ENCODE measurements at places on chromosomes 7 and 10.

DNA sequence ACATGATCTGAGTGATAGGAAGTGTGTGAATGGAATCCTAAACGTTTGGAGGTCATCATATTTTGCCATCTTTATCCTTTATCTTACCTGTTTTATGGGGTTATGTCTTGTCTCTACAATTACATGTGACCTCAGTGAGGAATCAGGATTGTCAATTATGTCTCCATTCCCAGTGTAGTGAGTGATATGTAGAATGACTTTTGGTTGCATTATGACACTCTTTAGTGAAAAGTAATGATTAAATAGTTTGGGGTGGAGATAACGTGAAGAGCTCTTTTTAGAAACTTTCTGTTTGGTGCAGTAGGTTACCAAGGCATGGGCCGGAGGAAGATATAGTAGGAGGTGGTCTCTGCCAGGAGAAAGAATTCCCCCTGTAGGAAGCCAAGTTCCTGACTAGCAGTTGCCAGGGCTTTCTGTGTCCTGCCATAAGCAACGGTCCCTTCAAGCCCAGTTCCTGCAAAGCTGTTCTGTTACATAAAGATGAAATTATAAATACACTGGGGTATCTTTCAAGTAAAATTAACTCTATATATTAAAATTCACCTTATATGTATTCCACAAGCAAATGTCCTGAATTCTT, 228.2 kb downstream of the NSUN6 start:
- DNase-seq = no peak

GRCh38 chr7:138127996-138128395, 51.7 kb downstream of the AKR1D1 start:
- no peak for DNase-seq

DNA sequence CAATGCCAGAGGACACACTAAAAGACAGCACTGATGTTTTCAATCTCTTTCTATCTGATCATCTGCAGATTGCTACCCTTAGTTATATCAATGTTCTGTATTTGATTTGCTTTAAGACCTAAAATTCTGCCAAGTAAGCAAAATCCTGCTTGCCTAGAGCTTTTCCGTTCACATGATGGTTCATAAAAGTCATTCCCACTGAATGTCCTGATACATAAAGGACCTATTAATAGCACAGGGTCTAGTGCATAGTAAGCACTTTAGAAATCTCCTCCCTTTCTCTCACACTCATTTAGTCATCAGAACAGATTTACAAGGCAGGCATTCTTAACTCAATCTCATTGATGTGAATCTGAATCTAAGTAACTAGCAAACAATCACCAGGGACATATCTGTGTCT, 68.8 kb downstream of the PCGF5 start:
- DNase-seq = no peak

GRCh38 chr10:116385994-116386809, 41.4 kb upstream of the PNLIPRP3 start:
- no peak for DNase-seq

- no peak for DNase-seq
These were observed 877.8 kb downstream of the ANKRD7 start for GRCh38 chr7:119102291-119102690.

GRCh38 chr10:35448687-35449662, 112.7 kb downstream of the CCNY start:
- no peak for DNase-seq

- no peak for DNase-seq
These were observed 58.7 kb upstream of the PRPS1L1 start for GRCh38 chr7:18086165-18087025.

DNA sequence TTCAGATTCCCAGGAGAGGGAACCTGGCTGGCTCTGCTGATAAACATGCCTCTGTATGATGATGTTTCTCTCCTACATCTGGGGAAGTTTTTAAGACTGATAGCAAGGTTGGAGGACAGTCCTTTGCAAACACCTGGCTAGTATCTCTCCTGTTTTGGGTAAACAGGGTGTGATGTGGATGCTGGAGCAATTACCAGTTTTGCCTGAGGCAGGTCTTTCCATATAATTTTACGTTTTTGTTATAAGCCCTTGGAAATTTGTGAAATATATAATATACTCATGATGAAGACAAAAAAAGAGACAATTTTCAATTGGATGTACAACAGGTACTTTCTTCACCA, 138.6 kb downstream of the ADAM22 start:
- DNase-seq = no peak

- DNase-seq = no peak
These were observed 34.7 kb upstream of the CALN1 start for GRCh38 chr7:72446591-72447462.

DNA sequence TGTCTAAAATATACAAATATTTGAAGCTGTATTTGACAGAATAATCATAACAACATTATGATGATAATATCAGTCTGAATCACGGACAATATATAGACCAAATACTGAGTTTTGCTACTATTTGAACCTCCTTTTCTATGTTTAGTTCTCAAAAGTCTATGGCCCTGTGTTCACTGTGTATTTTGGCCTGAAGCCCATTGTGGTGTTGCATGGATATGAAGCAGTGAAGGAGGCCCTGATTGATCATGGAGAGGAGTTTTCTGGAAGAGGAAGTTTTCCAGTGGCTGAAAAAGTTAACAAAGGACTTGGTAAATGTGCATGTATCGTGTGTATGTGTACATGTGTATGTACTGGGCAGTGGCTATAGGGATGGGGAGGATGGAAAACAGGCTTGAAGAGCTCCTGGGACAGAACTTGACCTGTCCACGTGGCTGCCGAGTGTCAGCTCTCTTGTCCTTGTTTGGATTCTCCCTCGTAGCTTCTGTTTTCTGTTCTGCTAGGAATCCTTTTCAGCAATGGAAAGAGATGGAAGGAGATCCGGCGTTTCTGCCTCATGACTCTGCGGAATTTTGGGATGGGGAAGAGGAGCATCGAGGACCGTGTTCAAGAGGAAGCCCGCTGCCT, 4.2 kb downstream of the CYP2C18 start:
- no peak for DNase-seq

GRCh38 chr7:55593172-55593514, 20.8 kb upstream of the VOPP1 start:
- DNase-seq = no peak

DNA sequence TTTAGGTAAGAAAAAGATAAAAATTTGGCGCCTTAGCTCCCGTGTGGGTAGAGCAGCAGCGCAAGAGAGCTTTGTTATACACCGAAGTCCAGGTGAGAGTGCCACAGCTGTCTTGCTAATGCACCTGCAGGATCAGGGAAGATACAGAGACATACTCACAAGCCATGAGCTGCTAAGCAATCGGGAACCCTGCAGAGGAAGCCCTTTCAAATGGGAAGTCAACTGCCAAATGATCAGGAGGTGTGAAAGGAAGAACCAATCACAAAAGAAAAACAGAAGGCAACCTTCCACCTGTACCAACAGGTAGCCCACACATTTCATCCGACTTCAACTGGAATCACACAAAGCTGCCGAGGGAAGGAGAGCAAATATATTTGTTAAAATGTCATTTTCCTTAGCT, 610.5 kb upstream of the PFKP start:
- no peak for DNase-seq

DNA sequence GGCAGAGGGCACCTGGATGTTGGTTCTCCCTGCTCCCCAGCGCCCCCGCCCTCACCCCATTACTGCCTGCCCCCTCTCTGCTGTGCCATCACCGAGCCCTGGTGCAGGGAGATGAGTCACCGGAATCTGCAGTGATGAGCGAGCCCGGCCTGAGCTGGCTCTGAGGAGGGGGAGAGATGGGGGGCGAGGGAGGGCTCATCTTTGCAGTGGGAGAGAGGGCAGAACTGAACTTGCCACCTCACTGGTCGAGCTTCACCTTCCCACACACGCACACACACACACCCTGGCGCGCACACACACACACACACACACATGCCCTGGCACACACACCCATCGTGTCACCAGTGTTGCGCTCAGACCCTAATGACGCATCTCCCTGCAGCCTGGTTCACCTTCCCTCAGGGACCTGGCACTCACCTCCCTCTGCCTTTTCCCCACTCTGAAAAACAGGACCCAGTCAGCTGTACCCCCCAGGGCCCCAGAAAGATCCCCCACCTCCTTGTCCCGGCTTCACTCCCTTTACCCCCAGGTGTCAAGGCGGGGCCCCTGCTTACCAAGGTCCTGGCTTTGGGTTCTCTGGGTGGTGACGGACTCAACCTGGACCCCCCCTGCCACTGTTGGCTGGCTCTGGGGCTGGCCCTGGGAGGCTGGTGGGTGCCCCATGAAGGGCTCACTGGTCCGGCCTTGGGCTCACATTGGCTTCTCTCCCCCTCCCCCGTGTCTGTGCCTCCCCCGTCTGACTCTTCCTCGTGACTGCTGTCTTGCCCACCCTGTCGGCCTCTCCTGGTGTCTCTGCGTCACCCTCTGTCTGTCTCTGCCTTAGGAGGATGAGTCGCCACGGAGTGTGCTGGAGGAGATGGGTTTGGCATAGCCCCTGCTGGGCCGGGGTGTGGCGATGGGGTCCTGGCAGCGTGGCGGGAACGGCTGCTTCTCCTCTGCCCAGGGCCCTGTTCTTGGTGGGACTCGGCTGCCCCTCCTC, 5.4 kb downstream of the VGF start:
- no peak for DNase-seq

- no peak for DNase-seq
These were observed 15.0 kb downstream of the KAT6B start for GRCh38 chr10:74841265-74841973.

DNA sequence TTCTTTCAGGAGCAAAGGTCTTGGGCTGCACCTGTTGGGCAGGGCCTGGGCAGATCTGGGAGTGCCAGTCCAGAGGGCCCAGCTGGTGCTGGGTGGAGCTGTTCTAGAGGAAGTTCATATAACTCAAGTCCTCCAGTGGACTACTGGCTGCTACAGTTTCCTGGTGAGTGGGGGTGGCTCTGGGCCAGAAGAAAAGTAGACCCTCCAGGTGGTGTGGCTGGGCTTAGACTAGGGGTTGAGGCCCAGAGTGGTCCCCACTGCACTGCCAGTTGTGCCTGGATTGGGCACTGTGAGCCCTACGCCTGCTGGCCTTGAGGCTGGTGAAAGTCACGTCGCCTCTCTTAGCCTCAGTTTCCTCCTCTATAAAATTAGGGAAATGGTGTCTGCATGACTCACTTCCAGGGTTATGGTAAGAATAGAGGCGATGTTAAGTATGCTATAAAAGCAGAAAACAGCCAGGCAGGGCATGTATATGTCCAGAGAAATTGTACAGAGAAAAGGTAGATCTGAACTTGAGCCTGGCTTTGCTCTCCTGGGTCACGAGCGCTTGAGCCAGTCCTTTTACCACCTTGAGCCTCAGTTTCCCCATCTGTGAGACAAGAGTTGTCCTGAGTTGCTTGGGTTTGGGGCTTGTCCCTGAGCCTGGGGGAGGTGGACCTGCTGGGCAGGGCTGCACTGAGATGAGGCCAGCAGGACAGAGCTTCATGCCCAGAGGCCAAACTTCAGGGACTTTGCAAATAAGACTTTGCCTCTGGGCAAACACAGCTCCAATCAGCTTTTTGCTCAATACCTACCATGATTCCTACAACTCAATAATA, 3.8 kb upstream of the CLDN3 start:
- DNase-seq = no peak

DNA sequence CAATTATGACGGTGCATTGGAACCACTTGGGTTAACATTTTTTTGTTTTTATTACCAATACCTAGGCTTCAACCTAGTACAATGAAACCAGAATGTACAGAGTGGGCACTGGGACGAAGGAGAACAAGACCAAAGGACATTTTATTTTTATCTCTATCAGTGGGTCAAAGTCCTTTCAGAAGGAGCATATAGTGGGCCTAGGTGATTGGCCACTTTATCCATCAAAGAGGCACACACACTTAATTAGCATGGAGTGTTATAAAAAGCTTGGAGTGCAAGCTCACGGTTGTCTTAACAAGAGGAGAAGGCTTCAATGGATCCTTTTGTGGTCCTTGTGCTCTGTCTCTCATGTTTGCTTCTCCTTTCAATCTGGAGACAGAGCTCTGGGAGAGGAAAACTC, at the start of gene CYP2C19:
CYP2C19 (plus strand) TSS at position 289 of the 400 bp plus-strand sequence; CDS start at position 314, 25 bp downstream.
- DNase-seq = no peak

- no peak for DNase-seq
These were observed 107.3 kb downstream of the NRCAM start for GRCh38 chr7:108348913-108349312.

DNA sequence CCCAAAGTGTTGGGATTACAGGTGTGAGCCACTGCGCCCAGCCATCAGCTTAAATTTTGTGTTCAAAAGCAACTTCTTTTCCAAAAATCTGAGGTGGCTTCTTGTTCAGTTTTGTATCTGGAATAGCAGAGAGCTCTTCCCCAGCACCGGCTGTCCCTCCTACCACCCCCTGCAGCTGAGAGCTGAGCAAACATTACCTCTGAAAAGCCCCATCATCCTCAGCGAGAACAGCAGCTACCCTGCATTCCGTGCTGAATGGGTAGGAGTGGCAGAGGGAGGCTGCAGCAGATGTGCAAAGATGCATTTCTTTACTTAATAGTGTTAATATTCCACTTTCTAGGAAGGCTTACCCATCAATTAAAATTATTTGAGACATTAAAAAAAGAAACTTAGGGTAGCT, 31.8 kb downstream of the CCM2 start:
- DNase-seq = no peak

- no peak for DNase-seq
These were observed 13.9 kb upstream of the ABCC2 start for GRCh38 chr10:99768556-99768955.

DNA sequence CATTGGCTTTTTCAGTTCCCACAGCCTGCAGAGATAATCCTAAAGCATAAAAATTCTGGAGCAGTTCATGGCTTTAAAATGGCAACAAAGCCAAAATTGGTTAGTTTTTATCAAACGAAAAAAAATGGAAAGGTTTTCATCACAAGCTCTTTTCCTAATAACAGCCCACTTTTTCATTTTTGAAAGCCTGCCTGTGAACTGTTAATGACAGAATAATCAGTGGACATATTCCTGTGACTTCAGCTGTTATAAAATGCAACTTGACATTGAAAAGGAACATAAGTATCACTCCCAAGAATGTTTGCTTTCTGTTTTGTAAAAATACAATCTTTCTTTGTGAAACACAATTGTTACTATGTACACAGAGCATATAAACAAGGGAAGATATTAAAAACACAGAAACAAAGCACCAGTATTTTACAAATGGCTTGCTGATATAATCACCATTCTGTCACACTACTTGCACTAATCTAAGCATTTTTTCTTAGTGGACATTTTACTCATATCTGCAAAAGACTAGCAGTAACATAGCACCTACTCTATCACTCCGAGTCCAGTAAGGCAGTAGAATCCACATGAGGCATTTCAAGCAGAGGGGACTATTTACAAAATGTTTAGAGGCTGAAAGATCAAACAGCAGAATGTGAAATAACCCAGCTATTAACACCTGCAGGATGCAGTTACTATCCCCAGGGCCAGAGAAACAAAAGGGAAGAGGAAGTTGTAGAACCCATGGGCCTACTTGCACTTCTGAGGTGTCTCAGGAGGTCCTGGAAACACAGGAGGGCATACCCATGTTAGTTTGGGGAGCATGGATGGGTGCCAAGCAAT, 26.4 kb downstream of the MACC1 start:
- no peak for DNase-seq

DNA sequence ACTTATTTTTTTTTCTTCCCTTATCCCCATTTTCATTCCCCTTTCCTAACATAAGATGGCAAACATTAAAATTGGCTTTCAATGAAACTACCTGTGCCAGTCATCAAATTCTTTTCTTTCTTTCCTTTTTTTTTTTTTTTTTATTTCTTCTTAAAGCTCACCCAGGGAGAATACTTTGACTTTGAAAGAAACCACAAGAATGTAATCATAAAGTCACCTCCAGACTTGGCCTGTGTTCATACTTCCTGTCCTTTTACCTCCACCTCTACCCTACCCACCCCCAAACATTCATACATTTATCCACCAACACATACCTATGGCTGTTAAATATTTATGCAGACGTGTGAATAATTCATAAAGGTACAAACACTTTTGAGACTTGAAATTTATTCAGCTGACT, 254.6 kb downstream of the SLC25A13 start:
- DNase-seq = no peak

- no peak for DNase-seq
These were observed 47.7 kb upstream of the TRIM8 start for GRCh38 chr10:102596506-102596971.
